Calu3 (cell line): ENCODE measurements at places on chromosomes 13 and 19. TPM values are rescaled to one million over a fixed set of nuclear protein-coding genes. Genes with fewer than 3 reads are reported as not detected.

The ZNF112 gene
- 5.6 and 5.7 TPM in 2 replicates for total RNA-seq

The MEIOSIN gene
- total RNA-seq: not detected in 2 replicates

The CEACAM8 gene
- total RNA-seq: not detected in 2 replicates

The CYP4F12 gene
- 3.8 and 8.8 TPM in 2 replicates for total RNA-seq

The MZF1 gene
- total RNA-seq: 31.8 and 33.5 TPM in 2 replicates

The IZUMO4 gene
- total RNA-seq: 2.7 and 2.8 TPM in 2 replicates

The SF3A2 gene
- 83.0 and 83.6 TPM in 2 replicates for total RNA-seq

The NFIX gene
- total RNA-seq: 16.4 and 21.9 TPM in 2 replicates

The ATXN8OS gene
- total RNA-seq: not detected in 2 replicates
